Upper lobe of right lung (tissue), 1 donor: ENCODE measurements at places on chromosomes 5 and 9. TPM values are rescaled to one million over a fixed set of nuclear protein-coding genes. Genes with fewer than 3 reads are reported as not detected.

The PCA3 gene
- not detected for total RNA-seq

The PIP5K1B gene
- total RNA-seq: 36.5 TPM

The MARVELD2 gene
- 32.4 TPM for total RNA-seq

- no peak for DNase-seq
- no peak overlapping the region for H3K27ac ChIP-seq
- H3K4me1 ChIP-seq: no peaks in the 10 kb centered on the region
- H3K36me3 ChIP-seq: peaks cover 6% of the 10 kb centered on the region
- H3K4me3 ChIP-seq: no peak overlapping the region
- H3K27me3 ChIP-seq: no peaks in the 10 kb centered on the region
These were observed 274.8 kb downstream of the DENND1A start for GRCh38 chr9:123654994-123655637.

GRCh38 chr9:132040808-132041207 is 38.9 kb downstream of the MED27 start:
- H3K27ac ChIP-seq: no peak overlapping the region
- H3K27me3 ChIP-seq: no peaks in the 10 kb centered on the region
- no peaks in the 10 kb centered on the region for H3K4me1 ChIP-seq
